GM12892 (cell line): ENCODE measurements at places on chromosomes 7 and 10.
A peak's percentile ranks its signal among the peaks of the same experiment; 100 is the strongest.

GRCh38 chr7:30364773-30365172 is 80.4 kb downstream of the ZNRF2 start:
- DNase-seq: no peak

GRCh38 chr10:98331885-98332284 is 63.9 kb upstream of the LOXL4 start:
- no peak for DNase-seq

DNA sequence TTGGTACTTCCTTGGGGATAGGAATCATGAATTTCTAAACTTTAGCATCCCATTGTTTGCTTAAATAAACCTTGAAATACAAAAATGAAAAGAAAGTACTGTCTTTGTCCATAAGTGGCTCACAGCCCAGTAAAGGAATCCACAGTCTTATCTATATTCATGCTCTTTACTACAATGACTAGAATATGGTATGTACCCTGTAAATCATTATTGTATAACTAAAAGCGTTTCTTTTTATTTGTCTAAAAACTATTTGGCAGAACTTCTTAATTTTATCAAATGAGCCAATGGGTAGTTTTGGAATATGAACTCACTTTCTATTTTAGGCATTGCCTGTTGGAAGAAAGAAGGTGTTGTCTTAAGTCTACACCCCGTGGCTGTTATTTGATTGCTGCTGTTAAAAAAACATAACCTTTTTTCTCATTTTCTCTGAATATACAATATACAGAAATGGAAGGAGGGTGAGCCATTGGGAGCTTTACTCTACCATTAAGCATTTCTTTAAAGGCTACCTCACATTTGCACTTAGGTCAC is 12.4 kb upstream of the STRIP2 start:
- DNase-seq: no peak

DNA sequence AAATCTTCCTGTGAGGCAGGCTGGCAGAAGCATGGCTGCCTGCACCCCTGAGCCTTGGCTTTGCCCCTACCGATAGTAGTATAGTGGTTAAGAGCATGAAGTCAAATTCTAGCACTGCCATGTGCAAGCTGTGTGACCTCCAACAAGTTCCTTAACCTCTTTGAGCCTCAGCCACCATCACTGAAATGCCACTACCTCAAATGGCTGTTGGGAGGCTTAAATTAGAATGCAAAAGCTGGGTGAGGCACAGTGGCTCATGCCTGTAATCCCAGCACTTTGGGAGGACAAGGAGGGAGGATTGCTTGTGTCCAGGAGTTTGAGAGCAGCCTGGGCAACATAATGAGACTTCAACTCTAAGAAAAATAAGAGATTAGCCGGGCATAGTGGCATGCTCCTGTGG is 8.4 kb downstream of the SFRP5 start:
- DNase-seq: no peak

DNA sequence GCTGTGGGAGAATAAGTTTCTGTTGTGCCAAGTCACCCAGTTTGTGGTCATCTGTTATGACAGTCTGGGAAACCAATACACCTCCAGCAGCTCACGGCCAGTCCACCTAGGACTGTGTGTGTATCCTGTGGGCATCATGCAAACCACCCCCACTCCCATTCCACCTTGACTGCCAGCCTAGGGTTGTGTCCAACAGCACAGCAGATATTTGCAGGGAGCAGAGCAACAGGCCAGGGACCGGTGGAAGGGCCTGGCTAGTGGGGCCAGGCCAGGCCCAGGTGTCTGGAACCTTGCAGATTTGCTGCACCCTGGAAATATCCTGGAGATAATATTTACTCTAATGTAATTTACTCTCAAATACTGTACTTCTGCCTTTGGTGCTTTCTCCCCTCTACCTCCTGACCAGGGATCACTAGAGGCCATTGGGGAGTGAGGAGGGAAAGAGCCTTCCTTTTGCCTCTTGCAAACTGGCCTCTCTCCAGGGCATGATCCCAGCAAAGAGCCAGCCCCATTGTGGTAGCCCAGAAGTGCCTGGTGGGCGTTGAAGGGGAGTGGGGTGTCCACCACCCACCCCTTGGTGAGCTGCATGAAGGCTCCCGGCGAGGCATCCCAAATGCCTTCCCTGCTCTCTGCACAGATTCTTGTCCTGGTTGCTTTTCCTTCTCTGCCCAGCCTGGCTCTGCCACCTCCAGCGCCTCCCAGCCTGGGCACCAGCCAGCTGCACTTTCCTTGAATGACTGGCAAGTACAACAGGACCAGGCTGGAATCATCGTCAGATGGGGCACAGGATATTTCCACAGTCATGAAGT is 15.2 kb upstream of the TPST1 start:
- no peak for DNase-seq

GRCh38 chr7:47951374-47951773 is 3.1 kb upstream of the PKD1L1 start:
- no peak for DNase-seq

DNA sequence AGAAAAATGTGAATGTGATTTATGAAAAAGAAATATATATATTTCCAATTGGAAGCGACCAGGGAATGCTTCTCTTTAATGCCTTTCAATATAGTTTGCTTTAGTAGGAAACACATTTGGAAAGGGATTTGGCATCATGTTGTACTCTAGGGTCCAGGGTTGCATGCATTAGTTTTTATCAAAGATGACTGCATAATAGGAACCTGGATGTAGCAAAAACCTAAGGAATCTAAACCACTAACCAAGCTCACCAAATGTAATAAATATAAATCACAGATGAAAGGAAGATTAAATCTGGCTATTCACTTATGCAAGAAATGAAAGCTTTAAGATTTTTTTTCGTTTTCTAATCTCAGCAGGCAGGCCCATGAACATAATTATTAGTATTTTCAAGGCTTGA is 120.0 kb downstream of the ATXN7L1 start:
- no peak for DNase-seq

GRCh38 chr10:95873651-95874050 is 34.1 kb upstream of the CC2D2B start:
- no peak for DNase-seq

DNA sequence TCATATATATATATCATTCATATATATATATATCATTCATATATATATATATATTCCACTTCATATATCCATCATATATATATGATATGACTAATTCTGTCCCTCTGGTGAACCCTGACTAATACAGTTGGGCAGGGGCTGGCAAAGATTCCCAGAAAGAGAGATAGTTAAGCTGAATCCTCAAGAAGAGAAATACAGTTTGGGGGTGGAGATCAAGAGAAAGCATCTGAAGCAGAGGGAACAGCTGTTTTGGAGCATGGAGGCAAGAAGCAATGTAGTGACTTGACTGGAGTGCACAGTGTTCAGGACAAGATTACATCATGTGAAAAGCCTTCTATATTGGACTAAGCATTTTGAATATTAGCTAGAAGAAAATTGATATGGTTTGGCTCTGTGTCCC is 540.7 kb downstream of the MAGI2 start:
- DNase-seq: no peak

- DNase-seq: no peak
These were observed 243.5 kb downstream of the ADK start for GRCh38 chr10:74394416-74394969.

- no peak for DNase-seq
These were observed 15.1 kb upstream of the CUBN start for GRCh38 chr10:17144757-17145156.

DNA sequence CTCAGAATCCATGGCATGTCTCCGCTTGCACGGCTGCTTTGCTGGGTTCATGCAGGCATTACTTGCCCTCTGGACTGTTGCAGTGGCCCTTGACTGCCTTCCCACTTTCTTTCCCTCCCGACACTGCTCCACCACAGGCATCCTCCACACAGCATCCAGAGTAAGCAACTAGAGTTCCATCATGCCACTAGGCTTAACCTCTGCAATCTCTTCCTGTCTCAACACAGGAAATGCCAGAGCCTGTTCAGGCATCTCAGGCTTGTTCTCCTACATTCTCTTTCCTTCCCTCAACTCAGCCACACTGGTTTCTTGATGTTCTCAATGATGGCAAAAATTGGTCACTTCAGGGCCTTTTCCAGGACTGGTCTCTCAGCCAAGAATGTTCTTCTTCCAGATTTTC is 284.5 kb upstream of the KLF6 start:
- DNase-seq: no peak

DNA sequence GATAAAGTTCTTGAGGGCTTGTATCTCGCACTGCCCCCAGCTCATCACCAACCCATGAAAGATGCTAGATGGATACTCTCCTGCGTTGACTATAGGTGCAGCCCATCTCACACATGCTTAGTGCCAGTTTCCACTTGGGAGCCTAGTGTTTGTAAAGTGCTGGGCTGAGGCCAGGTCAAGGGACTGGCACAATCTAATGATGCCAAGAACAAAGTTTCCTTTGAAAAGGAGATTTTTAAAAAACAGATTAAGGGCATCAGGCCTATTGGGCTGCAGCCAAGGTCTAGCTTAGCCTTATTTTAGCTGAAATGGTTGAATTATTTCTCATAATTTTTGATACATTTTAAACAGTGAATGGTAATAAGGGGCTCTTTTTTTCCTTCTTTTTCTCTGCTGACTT is 259.0 kb downstream of the ADRA2A start:
- DNase-seq: no peak

DNA sequence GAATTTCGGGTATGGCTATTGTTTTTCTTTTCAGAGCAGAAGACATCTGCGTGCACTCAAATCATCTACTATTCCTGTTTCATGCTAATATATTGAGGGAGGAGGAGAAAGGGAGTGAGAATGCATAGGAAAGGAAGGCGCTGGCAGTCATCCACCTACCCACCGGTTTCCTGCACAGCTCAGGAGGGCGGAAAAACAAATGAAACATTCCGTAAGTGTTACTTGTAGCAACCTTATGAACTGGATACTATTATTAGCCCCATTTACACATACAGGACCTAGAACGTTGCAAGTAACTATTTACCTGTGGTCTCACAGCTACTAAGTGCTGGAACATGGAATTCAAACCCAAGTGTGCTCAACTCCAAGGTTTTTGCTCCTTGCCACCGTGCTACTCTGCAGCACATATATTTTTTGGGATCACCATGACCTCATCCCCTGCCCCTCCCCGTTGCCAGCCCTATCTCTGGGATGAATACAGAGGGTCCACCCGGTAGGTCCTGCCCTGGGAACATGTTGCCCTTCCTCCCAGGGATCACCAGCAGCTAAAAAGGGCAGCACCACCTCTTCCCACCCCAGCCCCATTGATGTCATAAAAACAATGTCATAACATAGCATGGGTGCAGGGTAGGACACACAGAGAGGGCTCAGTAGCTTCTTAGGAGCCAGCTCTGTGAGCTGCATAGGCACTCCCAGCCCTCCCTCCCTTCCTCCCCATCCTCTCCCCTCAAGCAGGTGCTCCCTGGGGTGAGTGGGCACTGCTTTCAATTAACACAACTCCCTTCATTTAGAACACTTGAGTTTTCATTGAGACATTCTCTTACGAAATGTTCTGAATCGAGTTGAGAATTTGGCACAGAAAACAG is 16.9 kb downstream of the GFRA1 start:
- no peak for DNase-seq

DNA sequence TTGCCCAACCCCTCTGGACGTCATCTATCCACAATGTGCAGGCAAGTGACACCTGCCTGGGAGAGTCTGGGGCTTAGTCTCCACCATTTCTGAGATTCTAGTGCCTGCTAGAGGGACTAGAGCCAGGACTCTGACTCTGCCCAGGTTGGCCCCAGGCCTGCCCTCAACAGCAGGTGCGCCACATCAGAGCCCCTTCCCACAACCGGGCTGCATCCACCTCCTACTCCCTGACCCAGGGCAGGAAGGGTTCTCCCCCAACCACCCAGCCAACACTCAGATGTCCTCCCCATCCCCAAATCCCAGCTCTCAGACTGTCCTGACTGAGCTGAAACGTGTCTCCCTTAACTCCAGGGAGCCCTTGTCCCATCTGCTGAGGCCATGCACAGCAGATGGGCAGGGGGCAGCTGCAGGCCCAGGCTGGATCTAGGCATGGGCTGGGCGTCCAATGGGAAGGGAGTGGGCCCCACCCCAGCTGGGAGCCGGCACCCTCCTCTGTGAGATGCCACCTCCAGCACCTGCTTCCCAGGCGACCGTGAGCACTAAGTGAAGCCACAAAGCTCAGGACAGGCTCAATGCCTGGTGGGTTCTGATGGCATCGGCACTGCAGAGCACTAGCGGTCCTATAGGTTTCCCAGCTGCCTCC is 49.2 kb downstream of the RASGEF1A start:
- DNase-seq: no peak

DNA sequence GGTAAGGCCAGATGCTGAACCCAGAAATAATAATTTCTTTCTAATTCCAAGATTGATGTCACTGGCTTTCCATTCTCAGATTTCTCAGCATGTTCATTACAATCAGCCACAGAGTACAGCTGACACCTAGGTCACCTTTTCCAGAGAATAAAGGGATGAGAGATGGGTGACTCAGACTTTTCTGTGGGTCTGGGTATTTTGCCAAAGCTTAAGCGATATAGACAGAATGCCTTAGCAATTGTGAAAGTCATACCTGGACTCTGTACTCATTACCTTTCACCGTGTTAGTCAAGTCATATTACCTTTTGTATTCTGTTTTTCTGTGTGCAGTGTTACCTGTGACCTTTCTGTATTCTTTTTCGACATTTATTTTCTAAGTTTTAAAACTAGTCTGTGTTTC is 10.6 kb upstream of the PRTFDC1 start:
- DNase-seq: no peak

DNA sequence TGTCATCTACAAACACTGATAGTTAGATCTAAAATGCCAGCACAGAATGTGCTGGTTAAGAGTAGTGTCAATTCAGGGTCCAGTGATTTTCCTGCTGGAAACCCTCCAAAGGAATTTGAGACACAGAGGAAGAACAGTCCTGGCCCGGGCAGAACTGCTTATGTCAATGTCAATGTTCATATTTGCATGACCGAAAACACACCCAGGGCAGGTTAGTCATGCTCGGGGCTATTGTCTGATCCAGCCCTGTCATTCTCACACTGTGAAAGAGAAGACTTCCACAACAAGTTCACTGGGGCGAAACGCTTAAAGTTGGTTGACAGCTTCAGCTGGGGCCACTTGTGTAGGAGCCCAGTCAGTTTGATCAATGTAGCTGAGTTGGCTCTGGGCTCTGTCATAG is 139.3 kb downstream of the C1GALT1 start:
- DNase-seq: peak; percentile 26

GRCh38 chr7:114450431-114450830 is 35.8 kb downstream of the FOXP2 start:
- DNase-seq: no peak

GRCh38 chr10:26621243-26621888 is 76.1 kb upstream of the PDSS1 start:
- DNase-seq: no peak

GRCh38 chr10:96387161-96387560 is 28.4 kb upstream of the OPALIN start:
- no peak for DNase-seq

DNA sequence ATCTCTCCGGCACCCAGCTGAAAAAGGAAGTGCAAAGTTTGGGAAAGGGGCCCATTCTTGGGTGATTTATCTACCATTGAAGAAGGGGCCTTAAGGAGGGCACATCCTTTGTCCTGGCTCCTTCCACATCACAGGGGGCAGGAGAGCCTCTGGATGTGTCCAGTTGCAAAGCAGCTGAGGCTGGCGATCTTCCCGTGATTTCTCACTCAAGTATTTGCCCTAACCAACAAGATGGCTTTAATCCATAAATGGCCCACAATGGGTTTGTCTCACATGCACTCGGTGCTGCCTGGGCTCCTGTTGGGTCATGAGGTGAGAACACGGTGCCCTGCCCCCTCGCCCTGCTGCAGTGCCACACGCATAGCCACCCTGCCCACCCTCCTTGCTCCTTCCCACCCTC is 14.2 kb upstream of the FRMPD2 start:
- DNase-seq: no peak

GRCh38 chr10:133224756-133225372 is 5.2 kb upstream of the UTF1 start:
- DNase-seq: no peak
